Cardiac septum (tissue), 1 donor: ENCODE measurements at places on chromosomes 2 and 18. TPM values are rescaled to one million over a fixed set of nuclear protein-coding genes. Genes with fewer than 3 reads are reported as not detected.
A peak's percentile ranks its signal among the peaks of the same experiment; 100 is the strongest.

Gene KCNG2
- total RNA-seq: 0.32 TPM

Gene LYPD6B
- total RNA-seq: not detected

Gene DHRS9
- 9.8 TPM for total RNA-seq

Gene CXCR1
- total RNA-seq: 1.9 TPM

Gene NCKAP5
- total RNA-seq: 10.6 TPM

Gene FLACC1
- 12.0 TPM for total RNA-seq

Gene UGT1A9
- total RNA-seq: not detected

Gene ABCG8
- total RNA-seq: not detected

- DNase-seq: no peak
Observed at GRCh38 chr18:64806691-64807090, 657.8 kb upstream of the LINC00305 start.

DNA sequence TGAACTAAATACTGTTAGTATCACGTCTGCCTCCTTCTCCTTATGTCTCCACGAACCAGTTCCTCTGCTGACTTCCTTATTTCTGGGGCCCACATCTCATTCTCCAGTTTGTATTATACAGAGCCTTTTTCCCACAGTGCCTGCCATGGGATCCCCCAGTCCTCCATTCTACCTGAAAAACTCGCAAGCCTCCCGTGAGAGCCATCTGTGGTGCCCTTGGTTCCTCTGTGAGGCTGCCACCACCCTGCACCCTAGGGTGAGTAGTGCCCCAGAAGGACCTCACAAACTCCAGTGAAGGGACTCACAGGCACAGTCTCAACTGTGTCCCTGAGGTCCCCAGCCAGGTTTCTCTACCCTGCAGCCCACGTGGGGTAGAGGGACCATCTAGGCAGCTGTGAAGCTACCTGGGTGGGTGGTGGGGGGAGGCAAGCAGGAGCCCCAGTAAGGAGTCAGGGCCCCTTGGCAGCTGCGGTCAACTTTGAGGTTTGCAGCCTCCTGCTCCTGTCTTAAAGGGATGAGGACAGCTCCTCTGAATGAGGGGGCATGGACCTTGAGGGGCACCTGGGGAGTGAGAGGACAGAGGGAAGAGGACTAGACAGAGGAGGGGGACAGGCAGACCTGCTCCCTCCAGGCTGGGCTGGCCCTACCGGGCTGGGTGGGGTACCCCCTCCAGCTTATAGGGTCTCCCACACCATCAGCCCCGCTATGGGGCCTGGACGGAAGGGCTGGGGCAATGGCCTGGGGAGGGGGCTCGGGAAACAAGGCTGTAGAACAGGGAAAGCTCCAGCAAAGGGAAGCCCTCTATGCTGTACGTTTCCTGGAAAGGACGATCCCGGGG lies 1.0 kb downstream of the PSTPIP2 start:
- DNase-seq: no peak

GRCh38 chr2:8263901-8264300 lies 418.0 kb upstream of the ID2 start:
- no peak for DNase-seq

DNA sequence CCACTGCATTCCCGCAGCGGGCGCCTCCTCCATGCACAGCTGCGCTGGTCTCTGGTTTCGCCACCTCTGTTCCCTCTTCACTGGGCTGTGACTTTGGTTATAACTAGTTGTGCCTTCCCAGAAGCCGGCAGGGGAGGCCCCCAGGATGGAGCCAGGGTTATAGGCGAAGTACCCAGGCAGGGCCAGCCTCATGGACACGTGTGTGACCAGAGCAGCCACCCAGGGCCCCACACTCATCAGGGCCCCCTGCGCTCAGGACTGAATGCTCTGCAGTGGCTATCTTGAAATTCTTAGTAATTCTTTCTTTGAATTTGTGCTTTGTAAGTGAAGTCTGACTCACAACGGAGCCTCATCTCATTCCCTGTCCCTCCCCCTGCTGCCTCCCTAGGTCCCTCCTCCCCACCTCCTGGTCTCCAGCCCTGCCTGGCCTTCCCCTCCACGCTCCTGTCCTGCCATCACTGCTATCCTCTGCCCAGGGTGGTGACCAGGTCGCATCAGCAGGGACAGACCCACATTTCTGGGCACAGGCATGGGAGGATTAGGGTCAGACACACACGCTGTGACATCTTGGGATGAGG lies 38.1 kb upstream of the LBH start:
- DNase-seq: no peak

GRCh38 chr18:45652303-45653080 lies 37.2 kb downstream of the SLC14A2 start:
- DNase-seq: no peak

DNA sequence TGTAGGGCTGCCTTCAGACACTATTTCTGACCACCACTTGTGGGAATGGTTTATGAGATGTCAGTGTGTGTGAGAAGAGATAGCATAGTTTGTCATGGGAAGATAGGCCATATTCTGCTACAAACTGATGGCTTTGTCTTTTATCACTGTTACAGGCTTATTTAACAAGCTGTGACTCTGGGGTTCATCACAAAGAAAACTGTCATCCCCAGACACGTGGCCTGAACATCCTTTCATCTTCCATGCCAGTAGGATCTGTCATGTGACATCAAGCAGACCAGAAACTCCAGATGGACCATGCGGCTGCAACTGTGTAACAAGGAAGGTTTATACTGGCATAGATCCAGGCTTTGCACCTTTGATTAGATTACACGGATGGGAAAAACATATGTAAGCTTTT lies 128.6 kb upstream of the KCNH7 start:
- DNase-seq: no peak

- no peak for DNase-seq
Observed at GRCh38 chr2:5713101-5713500, 20.9 kb downstream of the SOX11 start.

GRCh38 chr2:217393585-217394032 lies 533.7 kb upstream of the TNP1 start:
- peak; percentile 79 for DNase-seq

DNA sequence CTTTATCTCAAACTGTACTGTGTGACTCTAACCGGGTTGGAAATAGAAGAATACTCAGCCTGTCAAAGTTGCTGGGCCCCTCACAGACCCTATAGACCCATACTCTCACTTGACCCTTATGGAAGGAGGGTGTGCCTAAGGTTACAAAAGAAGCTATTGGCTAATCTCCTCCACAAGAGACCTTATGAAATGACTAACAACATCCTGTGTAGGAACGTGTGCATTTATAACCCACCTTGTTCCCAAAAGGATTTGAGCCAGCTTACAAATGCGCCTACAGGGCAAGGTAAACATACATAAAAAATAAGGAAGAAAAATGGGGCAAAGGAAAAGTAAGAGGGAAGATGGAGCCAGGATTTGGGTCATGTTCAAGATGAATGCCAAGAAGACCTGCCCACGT lies 225.4 kb upstream of the SMAD2 start:
- DNase-seq: no peak

DNA sequence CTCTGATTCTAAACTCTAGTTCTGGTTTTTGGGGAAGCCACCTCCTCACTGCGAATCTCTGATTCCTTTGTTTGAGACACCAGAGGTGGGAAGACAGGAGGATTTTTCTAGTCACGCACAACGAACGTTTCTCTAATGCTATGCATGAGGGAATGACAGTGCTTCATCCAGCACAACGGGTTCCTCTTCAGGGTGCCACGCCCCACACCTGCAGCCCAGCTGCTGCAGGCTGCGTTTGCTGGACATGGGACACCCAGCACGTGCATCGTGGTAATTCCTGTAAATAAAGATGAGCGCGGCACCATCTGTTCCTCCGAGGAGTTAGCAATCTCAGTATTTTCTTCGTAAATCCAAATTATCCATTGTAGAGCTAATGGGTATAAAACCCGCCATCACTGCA lies 37.5 kb upstream of the TPO start:
- DNase-seq: no peak

DNA sequence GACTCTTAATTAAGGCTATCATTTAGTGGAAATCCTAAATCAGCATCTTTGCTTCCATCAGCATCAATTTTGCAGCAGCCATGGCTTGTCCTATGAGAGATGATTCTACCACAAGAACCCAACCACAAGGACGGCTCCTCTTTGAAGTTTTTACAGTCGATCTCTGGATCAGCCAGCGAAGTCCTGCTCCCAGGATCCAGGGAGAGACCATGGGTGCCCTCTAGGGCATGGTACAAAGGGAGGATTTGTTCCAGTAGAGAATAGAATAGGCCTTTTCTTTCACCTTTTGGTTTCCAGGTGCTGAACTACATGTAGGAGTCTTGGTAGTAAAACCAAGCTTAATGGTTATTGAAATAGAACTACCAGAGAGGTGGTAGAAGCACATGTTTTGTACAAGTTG lies 52.7 kb downstream of the TMEM200C start:
- DNase-seq: no peak

DNA sequence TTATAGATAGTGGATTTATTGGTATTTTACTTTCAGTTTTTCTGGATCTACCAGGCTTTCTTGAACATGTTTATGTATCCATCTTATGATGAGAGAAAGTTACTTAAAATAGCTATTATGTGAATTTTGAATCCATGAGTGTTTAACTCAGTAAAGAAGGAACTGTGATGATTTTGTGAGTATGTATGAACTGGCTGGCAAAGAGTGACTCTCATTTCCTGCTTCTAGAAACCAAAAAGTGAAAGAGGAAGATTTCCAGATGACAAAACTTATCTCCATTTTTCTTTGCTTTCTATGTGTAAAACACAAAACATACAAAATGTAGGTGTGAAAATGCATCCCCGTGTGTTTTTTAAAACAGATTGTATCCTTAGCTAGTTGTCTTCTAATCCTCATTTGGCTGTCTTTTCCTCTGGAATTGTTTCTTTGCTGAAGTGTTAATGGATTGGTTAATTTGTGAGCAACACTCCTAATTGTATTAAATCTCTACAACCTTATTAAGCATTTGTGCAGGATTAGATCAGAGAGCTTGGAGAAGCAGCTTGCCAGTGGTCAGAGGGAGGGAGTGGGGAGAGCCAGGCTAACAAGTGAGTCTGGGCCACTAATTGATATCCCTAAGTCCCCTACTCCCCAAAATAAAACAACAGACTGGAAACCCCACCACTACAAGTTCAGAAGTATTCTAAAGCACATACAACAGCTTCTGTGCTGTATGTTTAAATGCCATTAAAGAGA lies 23.9 kb downstream of the PTPRM start:
- no peak for DNase-seq

DNA sequence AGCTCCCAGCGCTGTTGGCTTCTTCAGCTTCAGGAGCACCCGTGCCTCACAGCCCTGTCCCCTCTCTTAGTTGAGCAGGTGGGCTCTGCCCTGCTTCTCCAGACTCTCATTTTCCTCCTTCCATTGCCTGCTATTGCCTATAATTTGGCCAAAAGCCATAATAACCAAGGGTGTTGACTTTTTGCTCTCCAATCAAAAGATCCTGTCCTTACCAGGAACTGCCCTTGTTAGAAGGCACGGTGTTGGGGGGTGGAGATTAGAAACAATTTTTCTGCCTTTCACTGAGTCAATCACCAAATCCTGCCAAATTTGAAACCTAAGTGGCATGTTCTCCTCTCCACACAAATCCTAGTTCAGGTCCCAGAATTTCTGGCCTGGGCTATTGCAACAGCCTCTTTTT lies 16.7 kb upstream of the PDIA6 start:
- DNase-seq: no peak

- no peak for DNase-seq
Observed at GRCh38 chr18:38884050-38884449, 1318.5 kb upstream of the CELF4 start.

DNA sequence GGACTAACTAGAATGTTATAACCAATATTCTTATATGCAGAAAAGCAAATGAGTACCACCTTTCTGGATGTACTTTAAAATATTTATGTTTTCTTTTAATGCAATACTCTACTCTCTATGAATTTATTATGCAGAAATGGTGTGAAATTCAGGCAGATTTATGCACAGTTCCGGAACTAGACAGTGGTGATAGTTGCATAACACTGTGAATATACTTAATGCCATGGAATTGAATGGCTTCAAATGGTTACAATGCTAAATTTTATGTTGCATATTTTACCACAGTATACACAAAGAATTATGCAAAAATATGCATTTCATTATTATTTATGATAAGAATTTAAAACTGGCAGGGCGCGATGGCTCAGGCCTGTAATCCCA lies 287.8 kb upstream of the FN1 start:
- no peak for DNase-seq

- DNase-seq: no peak
Observed at GRCh38 chr2:98157557-98157956, 70.6 kb downstream of the VWA3B start.

DNA sequence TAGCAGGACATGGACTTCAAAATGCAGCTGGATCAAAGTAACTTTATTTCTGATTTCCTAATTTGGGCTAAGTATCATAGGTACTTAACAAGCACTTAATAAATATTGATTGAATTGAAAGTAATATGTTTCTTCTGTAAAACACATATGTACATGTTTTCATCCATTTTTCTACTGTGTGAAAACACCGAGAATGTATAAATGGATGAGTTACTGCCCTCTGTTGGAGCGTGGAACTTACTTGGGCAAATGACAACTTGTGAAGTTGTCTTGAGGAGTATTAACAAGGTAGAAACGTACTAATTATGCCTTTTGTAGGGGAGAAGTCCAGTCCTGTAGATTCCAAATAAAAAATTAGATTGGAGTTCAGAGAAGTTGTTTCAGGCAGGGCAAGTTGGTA lies 87.2 kb downstream of the PHLPP1 start:
- no peak for DNase-seq

DNA sequence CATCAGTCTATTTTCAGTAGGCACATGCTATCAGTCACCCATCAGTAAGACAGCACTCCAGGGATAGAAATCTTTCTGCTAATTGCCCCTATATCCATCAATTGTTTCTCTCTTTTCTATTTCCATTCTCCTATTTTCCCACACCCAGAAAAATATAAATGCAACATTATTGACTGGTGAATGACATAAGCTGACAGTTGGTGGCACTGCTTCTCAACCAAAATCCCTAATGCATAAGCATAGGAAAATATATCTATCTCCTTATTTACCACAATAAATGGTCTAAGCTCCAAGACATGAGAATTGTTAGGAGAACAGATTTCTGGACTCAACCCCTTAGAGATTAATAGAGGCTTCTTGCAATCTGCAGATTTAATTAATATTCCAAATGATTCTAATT lies 64.0 kb upstream of the REG3A start:
- no peak for DNase-seq

DNA sequence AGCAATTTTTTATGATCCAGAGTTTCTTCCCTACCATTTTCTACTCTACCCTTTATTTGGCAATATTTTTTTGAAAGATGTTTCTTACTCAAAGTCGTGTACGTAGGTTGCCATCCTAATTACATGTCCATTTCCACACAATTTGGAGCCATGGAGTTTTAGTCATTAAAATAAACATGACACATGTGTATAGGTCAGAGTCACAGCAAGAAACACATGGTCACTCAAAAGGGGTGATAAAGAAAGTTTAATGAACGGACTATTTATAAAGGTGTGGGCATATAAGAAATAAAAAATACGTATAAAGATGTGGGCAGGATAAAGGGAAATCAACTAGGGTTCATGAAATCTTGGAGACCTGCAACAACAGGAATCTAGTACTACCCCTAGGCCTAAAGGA lies 138.9 kb downstream of the SLC4A10 start:
- no peak for DNase-seq

DNA sequence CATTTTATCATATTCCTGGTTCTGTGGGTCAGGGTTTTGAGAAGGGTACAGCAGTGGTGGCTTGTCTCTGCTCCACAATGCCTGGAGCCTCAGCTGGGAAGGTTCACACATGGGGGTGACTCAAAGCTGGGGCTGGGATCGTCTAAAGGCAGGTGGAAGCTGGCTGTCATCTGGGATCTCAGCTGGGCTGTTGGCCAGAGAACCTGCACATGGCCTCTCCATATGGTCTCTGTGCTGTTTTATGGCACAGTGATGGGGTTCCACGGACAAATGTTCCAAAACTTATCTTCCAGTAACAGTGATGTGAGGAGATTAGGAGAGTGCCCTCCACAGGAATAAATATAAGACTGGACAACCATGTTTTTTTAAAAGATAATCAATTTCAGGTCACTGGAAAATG lies 191.4 kb downstream of the SS18 start:
- no peak for DNase-seq
